ENCODE measurements at places on chromosomes 7 and 10.

DNA sequence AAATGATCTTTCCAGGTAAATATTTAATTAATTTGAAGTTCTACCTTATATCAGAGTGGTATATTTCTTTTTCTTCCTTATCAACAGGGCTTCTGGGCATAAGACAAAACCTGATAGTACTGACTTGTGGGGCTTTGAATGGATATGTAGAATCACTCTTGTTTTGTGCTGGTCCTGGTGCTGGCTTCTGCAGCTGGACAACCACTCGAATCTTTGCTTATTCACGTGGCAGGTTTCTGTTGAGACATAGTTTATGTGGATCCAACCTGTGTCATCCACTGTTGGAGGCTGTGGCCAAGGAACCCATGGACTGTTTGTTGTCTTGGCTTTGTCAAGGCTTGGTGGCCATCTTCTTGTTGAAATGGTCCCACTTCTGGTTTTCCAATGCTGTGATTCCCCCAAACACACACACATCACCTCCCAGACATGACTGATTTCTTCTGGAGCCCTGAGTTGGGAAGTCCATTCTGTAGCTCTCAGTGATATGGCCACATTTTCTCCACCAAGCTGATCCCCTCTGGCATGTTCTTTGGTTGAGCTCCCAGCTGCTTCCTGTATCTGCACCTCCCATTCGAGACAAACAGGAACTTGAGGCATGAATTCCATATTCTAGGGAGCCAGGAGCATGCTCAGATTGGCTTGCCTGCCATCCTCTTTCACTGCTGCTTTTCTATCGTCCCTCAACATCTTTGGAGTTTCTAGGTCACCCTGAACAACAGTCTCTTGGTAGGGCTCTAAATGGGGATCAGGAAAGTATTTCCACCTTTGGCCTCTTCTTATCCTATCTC, 19.5 kb downstream of the TAS2R41 start:
- DNase-seq: no peak

DNA sequence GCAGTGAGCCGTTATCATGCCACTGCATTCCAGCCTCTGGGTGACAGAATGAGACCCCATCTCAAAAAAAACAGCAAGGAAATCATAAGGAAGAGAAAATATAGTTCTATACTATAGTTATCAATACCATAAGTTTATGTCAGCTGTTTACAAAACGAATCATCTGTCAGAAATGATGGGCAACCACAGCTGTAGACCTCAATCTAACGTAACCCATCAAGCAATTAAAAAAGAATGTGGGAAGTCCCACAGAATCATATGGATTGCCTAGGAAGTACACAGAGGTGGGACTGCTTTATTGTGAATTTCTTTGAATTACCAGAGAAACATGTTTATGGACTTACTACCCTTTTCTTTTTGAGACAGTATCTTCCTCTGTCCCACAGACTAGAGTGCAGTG, 6.9 kb downstream of the NRBF2 start:
- DNase-seq: no peak

- DNase-seq: no peak
These were observed 1.1 kb upstream of the EIF4H start for GRCh38 chr7:74173074-74173473.

- DNase-seq: peak; percentile 63
These were observed 29.8 kb upstream of the KLF6 start for GRCh38 chr10:3814838-3815220.

- no peak for DNase-seq
These were observed 112.0 kb downstream of the NT5C2 start for GRCh38 chr10:103080891-103081581.

- DNase-seq: no peak
These were observed 510.2 kb downstream of the RPS24 start for GRCh38 chr10:78543749-78544362.

DNA sequence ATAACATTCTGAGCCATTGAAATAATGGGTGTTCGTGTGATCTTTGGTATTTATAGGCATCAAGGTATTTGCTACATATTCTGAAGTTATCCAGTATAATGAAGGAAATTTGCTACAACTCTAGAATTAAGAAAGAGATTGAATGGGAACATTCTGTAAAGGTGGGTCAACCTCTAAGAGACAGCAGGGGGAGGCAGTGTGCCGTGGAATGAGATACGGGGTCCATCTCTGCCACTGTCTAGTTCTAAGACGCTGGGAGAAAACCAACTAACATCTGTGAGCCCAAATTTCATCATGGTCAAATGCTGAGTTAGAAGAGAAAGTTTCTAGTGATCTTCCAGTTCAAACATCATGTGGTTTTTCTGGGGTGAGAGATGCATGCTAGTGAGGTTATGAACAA, 368.9 kb downstream of the SORCS1 start:
- no peak for DNase-seq

GRCh38 chr10:13491747-13492360, 37.0 kb downstream of the BEND7 start:
- no peak for DNase-seq

DNA sequence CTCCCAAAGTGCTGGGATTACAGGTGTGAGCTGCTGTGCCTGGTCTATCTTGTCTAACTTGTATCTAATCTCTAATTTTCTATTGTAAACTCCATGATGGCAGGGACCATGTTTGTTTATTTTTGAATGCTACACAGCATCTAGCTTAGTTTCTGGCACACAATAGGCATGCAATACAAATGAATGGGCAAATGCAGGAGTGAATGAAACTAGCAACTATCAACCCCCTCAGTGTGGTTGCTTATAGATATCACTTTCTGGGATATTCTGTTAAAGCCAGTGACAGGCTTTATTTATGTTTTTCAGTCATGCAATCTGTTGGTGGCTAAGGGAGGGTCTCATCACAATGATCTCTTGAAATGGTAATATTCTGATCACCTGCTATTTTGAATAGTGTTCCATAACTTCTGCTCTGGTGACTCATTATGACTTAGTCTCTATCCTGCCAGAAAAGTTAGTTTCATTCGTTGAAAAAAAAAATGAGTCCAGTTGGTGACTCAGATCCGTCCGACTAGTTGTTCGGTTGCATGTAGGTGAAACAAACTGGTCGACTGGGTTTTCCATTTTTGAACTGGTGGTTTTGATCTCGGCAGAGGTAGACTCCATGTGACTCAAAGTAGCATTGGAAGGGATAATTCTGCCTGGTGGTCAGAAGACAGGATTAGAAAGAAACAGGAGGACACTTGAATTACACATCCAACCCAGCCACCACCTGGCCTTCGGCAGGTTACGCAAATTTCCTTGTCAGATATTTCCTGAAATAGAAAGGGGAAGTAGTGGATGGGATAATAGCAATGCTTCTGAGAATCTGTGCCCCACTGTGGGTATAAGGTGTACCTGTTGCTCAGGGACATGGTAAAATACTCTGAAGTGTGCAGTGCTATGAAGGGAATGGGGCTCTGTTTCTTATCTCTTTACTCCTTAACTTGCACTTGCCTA, 76.8 kb downstream of the GATA3 start:
- peak; percentile 33 for DNase-seq

GRCh38 chr10:90168244-90168643, 466.9 kb downstream of the KIF20B start:
- no peak for DNase-seq

- DNase-seq: no peak
These were observed 434.9 kb downstream of the ADRA2A start for GRCh38 chr10:111511751-111512150.

DNA sequence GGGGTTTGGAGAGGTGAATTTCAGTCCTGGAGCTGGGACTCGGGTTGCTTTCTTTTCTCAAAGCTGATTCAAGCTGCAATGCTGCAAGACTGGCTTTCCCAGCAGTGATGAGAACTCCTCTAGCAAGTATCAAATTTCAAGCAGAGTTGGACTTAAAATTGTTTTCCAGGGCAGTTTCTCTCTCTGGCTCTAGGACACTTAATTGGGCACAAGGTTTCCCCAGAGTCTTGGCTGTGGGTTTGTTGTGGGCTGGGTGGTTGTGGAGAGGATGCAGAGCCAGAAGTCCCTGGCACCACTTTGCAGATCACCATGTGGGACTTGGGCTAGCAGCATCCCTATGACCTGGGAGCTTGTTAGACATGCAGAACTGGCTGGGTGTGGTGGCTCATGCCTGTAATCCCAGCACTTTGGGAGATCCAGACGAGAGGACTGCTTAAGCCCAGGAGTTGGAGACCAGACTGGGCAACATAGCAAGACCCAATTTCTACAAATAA, 16.8 kb downstream of the AKR1B15 start:
- no peak for DNase-seq

DNA sequence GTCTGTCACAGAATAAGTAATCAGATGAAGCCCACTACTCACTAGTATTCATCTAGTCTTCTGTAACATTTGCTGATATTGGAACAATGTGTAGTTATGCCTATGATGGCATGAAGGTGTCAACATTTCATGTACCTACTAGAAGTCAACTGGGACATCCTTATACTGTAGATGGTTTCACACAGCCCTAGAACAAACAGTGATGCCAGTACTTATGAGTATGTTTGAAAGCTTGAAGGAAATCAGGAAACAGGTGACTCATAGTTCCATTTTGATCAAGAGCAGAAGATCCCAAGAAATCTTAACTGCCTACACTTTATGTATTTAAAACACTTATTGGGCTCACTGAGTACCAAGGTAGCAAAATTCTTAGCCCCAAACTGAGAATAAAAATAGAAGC, 1519.6 kb downstream of the REEP3 start:
- no peak for DNase-seq

DNA sequence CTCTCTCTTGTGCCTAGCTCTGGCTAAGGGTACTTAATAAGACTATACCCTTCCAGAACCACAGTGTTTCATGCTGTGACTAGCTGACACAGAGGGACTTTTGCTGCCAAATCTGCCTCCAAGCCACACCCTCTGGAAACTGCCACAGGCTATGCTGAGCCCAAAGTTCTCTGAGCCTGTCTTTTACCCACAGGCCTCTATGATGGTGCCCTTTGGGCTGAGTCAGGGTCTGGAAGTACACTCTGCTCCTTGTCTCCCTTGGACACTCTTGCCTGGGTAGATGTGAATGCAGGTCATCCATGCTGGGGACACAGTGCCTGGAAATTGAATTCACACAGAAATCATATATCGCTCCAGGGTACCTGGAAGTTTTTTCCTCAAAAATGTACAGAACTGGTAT, 22.6 kb downstream of the DYDC1 start:
- no peak for DNase-seq

- no peak for DNase-seq
These were observed 45.5 kb upstream of the CYTH3 start for GRCh38 chr7:6317797-6318438.

- no peak for DNase-seq
These were observed 435.6 kb upstream of the NPVF start for GRCh38 chr7:25663877-25664276.

- DNase-seq: no peak
These were observed 117.1 kb upstream of the DPP6 start for GRCh38 chr7:153935095-153935494.

- no peak for DNase-seq
These were observed 488 bp downstream of the MTERF1 start for GRCh38 chr7:91880016-91880412.

Measured in activated naive CD4-positive, alpha-beta T cell treated with anti-CD3 and anti-CD28 coated beads, Interleukin-2, amount 10 ng/mL, durations not matched to agents 7 days and 5 days (primary cell).